Stimulated activated CD4-positive, alpha-beta T cell treated with anti-CD3 and anti-CD28 coated beads, Interleukin-4, amount 100 ng/mL, for 4 hours (primary cell): ENCODE measurements at places on chromosomes 2 and 18.

- DNase-seq: no peak
Measured at GRCh38 chr2:68134554-68134953, 23.1 kb upstream of the PNO1 start.

DNA sequence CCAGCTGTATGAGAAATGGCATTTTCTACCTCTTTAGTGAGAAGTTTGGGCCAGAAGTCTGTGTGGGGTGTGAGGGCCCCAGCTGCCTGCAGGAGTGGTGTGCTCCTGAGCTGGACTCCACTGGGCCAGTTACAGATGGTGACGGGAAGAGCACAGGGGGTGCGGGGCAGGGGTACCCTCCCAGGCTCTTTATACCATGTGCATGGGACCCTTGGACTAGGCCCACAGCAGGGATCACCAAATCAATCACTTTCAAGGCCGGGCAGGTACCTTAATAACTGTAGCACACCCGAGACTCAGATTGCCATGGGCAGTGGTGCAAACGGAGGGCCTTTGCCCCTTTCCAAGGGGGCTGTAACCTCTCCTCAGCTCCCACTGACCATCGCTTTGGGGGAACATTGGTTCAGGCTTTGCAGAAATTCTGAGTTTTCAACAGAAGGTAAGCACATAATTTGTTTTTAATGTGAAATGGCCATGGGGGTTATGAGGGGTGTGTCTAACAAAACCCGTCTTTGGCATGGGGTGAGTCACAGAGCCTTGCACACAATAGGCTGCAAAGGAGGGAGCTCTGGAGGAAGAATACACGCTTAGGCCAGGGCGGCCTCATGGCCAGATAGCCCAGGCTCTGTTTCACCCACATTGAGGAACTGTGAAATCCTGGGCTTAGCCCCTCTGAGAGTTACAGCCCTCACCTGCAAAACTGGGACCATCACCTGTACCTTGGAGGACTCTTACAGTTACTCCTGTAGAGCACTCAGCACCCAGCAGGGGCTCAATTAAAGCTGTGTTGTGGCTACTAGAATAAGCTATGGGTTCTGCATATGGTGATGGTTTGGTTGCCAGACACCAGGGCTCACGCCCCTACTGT is 141.0 kb upstream of the BCL2L11 start:
- no peak for DNase-seq

- no peak for DNase-seq
Measured at GRCh38 chr2:70367722-70368323, 66.0 kb upstream of the FAM136A start.

DNA sequence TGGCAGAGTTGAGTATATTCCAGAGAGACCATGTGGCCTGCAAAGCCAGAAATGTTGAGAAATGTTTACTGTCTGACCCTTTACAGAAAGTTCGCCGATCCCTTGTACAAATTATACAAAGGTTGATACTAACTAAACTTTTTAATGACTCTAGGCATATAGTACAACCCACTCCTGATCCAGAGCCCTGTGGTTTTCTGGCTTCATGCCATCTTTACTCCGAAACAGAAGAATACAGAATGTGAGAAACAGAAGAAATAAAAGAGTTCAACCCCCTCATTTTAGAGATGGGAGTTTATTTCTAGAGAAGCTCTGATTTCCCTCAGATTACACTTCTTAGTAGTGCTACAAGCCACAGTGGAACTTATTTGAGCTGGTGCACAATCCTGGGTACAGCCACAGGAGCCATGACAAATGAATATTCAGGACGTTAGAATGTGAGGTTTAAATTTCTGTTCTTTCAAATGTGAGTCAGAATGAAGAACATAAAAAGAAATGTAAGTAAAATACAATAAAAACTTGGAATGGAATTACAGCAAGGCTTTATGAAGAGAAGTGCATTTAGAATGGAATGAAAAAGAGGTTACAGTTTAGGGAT is 38.0 kb upstream of the SMCHD1 start:
- no peak for DNase-seq

GRCh38 chr2:21431078-21431477 is 307.3 kb downstream of the TDRD15 start:
- no peak for DNase-seq

- DNase-seq: no peak
Measured at GRCh38 chr2:122081751-122082150, 326.3 kb downstream of the TSN start.

DNA sequence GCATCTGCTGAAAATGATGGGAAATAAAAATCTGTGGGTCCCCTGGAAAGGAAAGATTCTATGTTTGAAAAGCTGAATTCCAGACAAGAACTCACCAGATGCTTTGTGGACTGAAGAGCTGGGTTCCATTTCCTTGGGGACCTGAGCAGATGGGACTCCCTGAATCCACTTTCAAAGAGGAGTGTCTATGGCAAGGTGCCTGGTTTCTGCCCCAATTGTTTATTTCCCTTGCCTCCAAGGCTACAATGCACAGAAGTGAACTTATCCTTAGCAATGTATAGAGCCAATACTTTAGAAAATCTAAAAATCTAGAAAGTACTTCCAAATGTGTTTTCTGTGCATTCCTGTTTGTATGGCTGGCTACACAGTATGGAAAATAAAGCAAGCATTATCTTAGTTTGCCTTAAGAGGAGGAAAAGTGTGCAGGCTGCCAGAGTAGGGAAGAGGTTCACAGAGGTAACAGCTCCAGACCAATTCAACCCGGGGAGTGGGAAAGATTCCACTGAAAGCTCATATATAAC is 420.5 kb downstream of the NRXN1 start:
- no peak for DNase-seq

DNA sequence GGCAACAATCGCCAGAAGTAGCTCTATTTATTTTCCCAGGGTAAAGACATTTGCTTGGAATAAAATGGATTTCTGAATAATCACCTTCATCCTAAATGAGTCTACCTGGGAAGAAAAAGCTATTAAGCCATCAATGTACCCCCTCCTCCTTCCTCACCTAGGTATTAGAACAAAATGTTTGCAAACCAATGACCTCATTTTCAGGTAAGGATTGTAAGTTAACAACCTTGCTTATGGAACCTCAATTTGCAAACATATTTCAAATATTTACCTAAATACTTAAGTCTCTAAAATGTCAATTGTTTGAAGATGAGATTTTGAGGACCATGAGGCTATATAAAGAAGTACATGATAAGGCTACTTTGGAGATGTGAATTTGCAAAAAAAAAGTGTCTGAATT is 43.9 kb downstream of the CAVIN2 start:
- DNase-seq: no peak

DNA sequence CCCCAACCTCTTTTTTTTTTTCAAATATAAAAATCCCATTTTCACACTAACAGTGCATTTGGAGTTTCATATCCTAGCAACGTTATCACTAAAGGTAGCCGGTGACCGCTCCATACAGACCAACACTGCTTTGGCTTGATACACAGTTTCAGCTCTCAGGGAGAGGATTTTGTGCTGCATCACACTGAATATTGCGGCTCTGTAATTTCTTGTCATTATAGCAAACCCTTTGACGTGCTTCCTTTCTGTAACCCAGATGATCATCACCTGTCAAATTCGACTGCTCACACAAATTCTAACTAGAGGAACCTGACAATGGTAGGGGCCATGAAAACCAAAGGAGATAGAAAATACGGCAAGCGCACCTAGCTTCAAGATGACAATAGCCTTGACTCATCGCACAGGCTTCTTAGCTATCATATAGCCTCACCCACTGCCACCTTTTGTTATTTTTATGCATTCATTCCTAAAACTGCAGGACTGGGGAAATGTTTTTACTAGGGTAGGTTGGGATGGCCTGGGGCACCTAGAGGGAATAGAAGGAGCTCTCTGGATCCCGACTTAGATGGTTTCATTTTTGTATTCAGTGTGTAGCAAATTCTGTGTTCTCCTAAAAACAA is 582.9 kb upstream of the PIK3C3 start:
- no peak for DNase-seq

DNA sequence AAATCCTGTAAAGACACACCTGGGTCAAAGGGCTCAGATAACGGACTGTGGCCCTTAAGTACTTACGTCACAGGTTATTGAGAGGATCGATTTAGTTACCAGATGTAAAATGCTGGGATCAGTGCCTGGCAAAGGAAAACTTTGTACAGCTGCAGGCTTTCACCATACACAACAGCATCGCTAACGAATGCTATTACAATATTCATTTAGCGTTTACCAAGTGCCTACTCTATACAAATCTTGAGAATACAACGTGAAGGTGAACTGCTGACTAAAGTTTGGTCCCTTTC is 619 bp upstream of the MSH6 start:
- no peak for DNase-seq

GRCh38 chr2:109382226-109382895 is 231.4 kb downstream of the SEPTIN10 start:
- no peak for DNase-seq

- no peak for DNase-seq
Measured at GRCh38 chr2:48318116-48318515, 211.8 kb upstream of the STON1 start.

- no peak for DNase-seq
Measured at GRCh38 chr18:34352385-34353163, 127.9 kb upstream of the NOL4 start.

- no peak for DNase-seq
Measured at GRCh38 chr2:99865818-99866676, 276.3 kb downstream of the AFF3 start.

DNA sequence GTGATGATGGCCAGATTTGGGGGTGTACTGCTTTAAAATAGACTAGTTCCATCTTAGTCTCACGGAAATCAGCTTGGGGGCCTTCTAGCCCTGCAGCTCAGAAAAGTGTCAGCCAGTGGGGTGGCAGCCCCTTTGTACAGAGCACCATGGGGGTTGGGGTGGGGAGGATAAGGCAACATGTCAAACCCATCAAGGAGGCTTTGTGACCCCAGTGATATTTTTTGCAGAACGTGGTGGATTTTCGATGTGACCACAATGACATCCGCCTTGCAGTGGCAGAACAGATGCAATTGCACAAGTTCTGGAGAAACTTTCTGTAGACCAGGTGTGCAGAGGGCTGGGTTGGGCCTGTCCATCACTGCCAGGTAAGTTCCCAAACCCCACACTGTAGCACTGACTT is 3.0 kb upstream of the CD8A start:
- no peak for DNase-seq

DNA sequence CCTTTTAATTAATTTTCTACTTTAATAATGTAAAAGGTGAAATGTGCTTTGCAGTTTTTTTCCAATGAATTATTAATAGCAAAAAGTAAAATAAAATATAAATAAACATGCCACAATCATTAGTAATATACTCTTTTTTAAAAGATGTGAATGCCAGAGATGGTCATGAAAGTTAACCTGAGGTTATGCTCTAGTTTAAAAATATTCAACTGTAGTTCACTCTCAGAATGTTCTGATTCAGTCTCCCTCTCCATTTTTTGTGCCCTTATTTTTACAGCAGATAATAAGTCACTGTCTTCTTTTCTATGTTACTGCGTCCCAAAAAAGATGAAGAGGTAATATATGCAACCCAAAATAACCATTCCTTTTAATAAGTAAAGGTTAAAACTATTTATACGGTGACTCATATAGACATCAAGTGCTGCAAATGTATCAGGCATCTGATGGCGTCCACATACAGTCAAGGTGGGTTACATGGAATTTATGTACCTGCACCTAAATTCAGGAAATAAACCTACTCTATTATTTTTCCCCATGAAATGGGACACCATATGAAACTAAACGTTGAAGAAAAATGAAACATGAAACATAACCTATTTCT is 153.6 kb upstream of the ZNF804A start:
- DNase-seq: no peak

DNA sequence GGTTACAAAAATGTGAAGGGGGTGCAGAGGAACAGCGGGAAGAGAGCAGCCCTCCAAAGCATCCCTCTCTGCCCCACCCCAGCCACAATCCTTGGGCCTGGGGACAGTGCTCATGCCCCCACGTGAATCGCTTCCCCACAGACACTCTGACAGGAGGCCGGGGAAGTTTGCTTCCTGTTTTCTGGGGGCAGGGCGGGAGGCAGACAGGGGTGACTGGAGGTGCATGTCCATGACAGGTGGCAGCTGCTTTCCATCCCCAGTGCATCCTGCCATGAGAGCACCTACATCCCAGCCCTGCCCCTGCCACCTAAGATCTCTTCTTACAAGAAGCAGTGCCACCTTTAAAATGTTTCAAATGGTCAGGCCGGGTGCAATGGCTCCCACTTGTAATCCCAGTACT is 47.2 kb upstream of the UBE2F start:
- no peak for DNase-seq

DNA sequence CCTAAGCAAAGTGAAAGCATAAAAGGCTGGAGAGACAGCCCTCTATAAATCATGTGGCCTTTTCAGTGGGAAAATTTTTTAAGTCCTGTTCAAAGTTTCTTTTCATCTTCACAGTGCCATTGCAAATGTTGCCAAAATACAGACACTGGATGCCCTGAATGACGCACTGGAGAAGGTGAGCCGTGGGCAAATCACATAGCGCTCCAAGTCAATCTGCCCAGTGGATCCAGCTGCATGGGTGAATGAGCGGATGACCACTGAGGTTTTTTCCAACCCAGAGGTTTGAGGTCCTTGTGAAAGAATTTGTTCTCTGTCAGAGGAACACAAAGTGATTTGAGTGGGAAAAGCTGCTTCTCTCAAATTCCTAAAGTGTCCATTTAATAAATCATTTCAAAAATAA is 11.8 kb downstream of the DAPL1 start:
- DNase-seq: no peak

GRCh38 chr2:9462886-9463697 is 11.3 kb upstream of the IAH1 start:
- DNase-seq: no peak

- DNase-seq: no peak
Measured at GRCh38 chr2:163347982-163348856, 387.6 kb downstream of the FIGN start.

DNA sequence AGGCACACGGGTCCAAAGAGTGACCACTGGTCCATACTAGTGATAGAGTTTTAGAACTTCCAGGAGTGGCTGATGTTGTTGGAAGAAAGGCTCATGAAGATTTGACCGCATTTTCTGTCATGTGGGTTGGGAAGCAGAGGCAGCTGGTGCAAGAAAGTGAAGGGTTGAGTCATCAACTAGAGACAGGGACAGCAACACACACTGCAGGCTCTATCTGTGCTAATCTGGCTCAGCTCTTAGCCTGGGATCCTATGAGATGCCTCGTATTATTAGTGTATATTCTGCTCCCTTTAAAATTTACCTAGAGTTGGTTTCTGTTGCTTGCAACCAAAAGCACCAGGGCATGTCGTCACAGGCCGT is 2.5 kb upstream of the SH3RF3 start:
- DNase-seq: no peak

DNA sequence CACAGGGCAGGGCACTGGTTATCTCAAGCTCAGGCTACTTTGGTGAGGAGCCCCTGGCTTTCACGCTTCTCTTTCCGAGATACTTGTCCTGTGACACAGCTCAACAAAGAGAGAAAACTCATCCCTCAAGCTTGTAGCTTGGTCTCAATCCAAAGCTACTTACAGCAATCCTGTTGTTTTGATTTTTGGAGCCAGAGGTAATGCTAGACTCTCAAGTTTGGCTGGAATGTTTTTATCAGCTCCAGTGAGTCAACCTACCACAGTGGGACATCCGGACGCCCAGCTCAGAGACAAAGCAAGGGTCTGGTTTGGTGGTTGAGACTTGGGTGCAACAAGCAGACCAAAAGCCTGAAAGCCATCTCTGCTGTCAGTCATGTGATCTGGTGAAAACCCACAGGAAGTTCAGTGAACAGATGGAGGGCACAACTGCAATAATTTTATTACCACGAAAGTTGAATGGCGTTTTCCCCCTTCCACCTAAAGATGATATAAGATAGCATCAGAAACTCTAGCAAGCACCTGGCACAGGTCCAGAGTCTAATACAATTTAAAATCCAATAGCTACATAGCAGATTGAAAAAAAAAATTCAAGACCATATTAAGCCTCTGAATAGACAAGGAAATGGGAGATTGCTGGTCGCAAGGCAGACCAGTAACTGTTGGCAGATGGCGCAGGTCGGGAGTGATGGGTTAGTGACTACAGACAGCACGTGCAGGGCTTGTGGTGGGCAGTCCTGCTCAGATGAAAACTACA is 102.3 kb upstream of the SMAD7 start:
- DNase-seq: no peak
